NCI-H524 treated with DMSO at 0.1 percent for 48 hours (cell line): ENCODE measurements at places on chromosomes 2 and 18.

GRCh38 chr2:101295895-101296294 is 12.6 kb downstream of the RNF149 start:
- DNase-seq = no peak

- DNase-seq = no peak
Observed at GRCh38 chr2:201441409-201441808, 9.8 kb downstream of the TRAK2 start.

DNA sequence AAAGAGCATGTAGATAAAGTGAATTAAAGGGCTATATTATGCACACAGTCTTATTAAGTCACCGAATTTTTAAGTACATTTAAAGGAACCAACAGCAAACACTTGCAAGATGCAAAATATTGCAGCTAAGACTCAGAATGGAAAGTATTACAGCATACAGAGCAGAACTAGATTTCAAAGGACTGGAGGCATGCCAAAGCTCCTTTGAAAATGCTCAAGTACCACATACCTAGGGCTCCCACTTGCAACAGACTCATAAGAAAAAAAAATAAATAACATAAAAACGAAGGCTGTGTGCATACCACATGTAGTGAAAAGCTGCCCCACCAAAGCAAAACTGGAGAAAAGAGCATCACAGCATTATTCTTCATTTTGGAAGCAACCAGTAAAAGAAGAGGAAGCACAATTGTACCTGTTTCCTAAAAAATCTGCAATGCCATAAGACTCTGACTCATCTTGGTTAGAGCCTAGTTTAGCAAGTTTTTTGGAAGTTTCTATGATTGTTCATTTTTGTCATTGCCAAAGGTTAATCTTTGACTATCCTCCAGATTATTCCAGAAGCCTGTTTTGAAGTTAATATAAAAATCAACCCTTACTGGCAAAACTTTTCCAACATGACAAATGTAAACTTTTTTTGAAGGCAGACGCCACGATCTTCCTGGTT is 306.0 kb upstream of the COL3A1 start:
- no peak for DNase-seq

- no peak for DNase-seq
Observed at GRCh38 chr2:230676546-230676945, 36.1 kb upstream of the CAB39 start.

GRCh38 chr2:151189125-151189524 is 72.5 kb downstream of the RBM43 start:
- DNase-seq = no peak

GRCh38 chr2:121047383-121047782 is 237.6 kb downstream of the TFCP2L1 start:
- no peak for DNase-seq

- DNase-seq = no peak
Observed at GRCh38 chr2:56244911-56245530, 61.2 kb downstream of the CCDC85A start.

DNA sequence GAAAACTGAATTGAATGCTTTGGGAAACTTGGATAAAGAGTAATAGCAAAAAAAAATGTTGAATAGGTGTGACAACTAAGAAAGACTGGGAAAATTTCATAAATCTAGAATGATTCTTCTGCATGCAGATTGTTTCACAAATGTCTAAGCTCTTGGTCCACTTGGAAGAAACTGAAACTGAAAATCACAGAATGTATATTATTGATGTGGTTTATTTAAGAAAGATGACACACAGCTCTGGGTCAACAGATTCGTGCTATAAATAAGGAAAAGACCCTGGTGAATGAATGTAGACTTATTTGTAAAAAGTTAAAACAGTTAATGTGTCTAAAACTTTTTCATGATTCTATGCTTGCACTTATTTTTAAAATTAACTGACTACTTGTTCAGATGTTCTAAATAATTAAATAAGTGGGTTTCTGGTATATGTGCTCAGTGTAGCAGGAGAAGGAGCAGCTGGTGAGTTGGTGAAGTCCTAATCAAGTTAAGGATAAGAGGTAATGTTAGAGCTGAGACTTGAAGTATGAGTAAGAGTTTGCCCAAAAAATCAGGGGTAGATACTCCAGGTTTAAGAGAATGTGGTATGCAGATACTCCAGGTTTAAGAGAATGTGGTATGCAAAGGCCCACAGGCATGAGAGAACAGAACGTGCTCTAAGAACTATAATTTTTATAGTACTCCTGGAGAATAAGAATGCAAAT is 24.5 kb downstream of the UGP2 start:
- no peak for DNase-seq
